ENCODE measurements at places on chromosomes 5 and 9.

DNA sequence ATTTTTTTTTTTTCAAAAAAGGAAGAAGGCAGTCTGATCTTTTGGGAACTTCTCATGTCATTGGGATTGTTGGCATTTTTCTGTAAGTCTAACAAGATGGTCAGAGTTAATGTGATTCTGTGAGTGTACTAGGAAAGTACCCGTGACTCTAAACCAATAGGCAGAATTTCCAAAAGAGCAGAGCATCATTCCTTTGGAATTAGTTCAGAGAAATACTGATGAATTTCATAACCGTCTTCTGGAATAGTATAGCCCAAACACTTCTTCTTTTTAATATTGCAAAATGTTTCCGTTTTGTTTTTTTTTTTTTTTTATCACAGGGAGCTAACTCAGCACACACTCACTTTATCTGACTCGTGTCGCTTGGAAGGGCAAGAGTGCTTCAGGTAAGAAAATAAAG is 407.4 kb downstream of the DTWD2 start:
- peak; percentile 13 for DNase-seq

DNA sequence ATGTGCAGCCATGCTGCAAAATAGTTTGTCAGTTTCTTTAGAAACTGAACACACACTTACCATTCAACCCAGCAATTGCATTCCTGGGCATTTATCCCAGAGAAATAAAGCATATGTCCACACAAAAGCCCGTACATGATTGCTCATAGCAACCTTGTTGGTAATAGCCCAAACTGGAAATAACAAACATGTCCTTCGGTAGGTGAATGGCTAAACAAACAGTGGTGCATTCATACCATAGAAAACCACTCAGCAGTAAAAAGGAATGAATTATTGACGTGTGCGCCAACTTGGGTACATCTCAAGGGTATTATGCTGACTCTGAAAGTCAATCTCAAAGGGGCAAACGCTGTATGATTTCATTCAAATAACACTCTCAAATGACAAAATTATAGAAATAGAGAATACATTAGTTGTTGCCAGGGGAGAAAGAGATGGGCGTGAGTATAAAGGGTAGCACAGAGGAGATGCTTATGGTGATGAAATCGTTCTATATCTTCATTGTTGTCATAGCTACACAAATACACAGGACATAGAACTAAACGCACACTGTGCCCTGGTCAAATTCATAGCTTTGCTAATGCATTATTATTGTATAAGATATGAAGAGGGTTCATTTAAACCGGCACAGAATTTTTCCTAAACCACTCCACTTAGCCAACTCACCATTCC is 58.2 kb downstream of the DRD1 start:
- peak; percentile 64 for DNase-seq

DNA sequence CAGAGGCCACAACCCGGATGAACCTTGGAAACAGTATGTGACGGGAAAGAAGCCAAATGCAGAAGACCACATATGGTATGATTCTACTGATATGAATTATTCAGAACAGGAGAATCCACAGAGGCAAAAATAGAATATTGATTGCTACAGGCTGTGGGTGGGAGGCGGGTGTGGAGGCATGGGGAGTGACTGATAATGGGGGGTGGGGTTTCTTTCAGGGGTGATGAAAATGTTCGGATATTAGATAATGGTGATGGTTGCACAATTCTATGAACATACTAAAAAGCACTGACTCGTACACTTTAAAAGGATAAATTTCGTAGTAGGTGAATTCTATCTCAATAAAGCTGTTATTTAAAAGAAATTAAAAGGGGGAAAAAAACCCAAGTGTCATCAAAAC is 10.7 kb downstream of the IL4 start:
- no peak for DNase-seq

DNA sequence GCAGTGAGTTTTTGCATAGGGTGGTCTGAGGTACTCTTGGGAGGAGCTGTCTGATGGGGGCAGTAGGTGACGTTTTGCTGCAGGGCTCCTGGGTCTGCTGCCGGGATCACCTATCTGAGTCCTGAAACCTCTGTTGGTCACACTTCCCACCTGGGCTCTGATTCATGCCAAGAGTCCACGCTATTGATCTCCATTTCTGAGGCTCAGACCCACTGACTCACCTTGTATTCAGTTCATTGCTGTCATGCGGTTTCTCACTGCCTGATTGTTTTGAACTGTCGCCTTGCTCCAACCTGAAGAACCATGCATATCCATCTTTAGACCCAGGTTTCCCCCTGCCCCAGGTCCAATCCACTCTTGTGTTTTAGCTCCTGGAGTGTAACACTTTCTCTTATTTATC is 101.3 kb downstream of the NPR3 start:
- no peak for DNase-seq

- DNase-seq = no peak
Observed at GRCh38 chr9:69045821-69046220, 10.3 kb downstream of the FXN start.

GRCh38 chr5:87916320-87916719 is 352.3 kb downstream of the TMEM161B start:
- DNase-seq = no peak

- no peak for DNase-seq
Observed at GRCh38 chr5:345404-346195, 24.1 kb downstream of the AHRR start.

DNA sequence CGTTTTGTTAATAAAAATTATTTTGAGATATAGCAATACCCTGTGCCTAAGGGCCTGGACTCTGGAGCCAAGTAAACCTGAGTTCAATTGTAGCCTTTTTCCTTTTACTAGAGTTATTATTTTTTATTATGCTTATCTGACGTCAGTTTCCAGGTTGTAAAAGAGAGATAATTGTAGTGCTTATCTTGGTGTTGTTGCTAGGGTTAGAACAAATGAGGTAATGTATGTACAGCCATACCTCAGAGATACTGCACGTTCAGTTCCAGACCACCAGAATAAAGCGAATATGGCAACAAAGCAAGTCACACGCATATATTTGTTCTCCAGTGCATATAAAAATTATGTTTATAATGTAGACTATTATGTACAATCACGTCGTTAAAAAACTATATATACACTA is 215.0 kb downstream of the VPS13A start:
- DNase-seq = no peak

All from MCF 10A (cell line).